Urinary bladder (tissue), 4 donors: ENCODE measurements at places on chromosomes 2 and 18. TPM values are rescaled to one million over a fixed set of nuclear protein-coding genes. Genes with fewer than 3 reads are reported as not detected.

- no peak for DNase-seq
Observed at GRCh38 chr2:101360232-101360631, 27.1 kb downstream of the CREG2 start.

- no peak for DNase-seq
Observed at GRCh38 chr2:117603060-117603459, 211.4 kb upstream of the DDX18 start.

GRCh38 chr2:138536302-138536701 is 34.7 kb downstream of the SPOPL start:
- no peak for DNase-seq

GRCh38 chr2:58634653-58635370 is 393.7 kb upstream of the FANCL start:
- no peak for DNase-seq

- DNase-seq, result no peak
Observed at GRCh38 chr2:71830497-71831192, 317.0 kb downstream of the CYP26B1 start.

- DNase-seq, result no peak
Observed at GRCh38 chr2:175557810-175558377, 376.4 kb upstream of the ATP5MC3 start.

DNA sequence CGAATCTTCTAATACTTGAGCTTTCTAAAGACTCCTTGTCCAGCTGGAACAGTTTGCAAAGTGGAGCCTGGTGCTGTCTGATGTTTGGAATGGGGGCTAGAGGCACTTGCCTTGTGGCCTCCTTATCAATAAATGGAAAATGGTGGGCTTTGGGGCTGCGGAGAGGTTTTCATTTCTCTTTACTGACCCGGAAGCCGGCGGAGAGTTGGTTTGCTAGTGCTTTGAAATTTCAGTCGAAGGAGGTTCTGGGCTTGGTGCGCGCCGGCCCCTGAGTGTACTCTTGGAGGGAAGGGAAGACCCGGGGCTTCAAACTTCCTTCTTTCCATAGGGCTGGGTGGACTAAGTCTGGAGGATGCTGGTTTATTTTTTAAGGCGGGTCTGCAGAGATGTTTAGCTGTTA is 714 bp downstream of the RPIA start:
- no peak for DNase-seq

DNA sequence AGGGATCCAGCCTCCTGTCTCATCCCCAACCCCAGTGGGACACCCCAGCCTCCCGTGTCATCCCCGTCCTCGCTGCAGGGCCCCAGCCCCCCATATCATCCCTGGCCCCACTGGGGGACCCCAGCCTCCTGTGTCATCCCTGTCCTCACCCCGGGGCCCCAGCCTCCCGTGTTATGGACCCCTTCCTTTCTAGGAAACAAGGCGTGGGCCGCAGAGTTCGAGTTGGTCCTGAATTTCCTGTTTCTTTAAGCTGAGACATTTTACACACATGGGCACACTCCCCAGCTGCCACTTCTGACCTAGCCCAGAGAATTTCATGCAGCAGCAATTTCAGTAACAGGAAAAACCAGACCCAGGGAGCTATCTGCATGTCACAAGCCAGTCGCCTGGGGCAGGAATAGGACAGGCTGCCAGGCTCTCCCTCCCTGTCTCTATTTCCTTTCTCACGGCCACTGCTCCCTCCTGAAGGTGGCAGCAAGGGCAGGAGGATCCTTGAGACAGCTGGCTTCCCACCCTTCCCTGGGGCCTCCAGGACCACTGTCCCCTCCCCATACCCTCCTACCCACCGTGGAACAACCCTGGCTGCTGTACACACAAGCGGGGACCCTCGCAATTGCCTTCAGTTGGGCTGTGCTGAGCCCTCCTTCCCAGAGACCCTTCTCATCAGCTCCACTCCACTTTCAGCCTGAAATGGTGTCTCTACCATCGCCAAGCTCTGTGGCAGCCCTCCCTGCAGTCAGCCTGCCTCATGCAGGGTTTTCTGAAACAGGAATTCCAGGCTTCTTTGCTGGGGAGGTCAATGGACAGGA is 141.9 kb upstream of the ID2 start:
- peak; percentile 85 for DNase-seq

DNA sequence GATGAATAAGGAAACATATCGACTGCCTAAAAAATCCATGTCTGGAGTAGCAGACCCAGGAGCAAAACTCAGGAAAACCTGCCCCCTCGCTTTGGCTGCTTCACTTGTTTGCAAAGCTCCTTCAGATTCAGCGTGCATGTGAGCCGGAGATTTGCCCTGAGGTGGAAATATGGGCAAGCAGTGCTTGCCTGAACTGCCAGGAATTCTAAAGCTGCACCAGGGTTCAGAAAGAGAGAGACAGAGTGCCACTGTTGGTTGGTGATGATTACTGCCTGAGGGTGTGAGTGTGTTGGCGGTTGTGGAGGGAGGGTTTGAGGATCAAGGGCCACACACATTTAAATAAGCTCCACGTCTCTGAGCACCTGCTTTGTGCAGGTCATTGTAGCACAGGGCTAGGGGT is 139.6 kb upstream of the RGPD4 start:
- no peak for DNase-seq

GRCh38 chr2:120682654-120683053 is 53.0 kb upstream of the GLI2 start:
- no peak for DNase-seq

GRCh38 chr18:25153426-25153825 is 198.5 kb downstream of the ZNF521 start:
- DNase-seq, result no peak

DNA sequence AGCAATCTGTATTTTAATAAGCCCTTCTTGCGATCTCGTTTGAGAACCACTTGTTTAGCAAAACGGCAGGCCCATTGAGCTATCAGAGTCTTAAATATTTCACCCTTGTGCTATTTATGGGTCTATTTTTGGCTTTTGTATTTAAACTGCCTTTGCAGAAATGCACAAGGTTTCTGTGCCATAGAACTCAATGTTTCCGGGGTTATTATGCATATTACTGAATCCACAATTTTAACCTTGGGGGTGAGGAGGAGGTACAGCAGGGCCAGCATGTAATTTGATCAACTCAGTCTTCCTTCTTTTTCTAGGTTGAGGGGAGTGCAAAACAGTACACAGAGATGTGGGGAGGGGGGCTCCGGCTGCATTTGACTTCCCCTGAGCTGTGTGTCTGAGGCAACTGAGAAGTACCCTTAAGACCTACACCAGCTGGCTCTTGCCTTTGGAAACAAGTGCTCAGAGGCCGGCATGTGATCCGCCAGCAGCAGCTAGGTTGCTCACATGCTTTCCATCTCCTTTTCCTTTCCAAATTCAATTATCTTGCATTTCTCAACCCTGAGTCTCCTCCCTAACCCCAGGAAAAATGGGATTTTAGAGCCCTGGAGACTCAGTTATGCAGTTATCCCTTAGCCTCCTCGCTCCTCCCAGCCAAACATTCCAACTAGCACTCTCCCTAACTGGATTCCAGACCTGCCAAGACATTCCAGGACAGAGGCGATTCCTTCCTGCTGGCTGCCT is 103.0 kb downstream of the HNRNPLL start:
- no peak for DNase-seq

DNA sequence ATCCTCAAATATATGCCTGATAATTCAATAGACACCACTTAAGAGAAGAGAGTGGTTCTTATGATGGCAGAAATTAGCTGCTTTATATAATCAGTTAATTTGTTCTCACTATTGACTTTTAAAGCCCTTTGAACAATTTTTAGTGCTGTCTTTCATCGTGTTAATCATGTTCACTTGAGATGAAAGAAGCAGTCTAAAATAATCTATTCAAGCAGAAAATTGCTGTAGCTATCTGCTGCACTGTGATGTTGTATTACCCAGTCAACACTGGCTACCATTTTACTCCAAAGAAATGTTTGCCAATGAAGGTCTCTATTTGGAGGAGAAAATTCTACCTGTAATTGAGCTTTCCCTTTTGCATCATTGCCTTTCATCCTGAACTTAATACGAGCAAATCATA is 459.8 kb upstream of the FSIP2 start:
- DNase-seq, result no peak

GRCh38 chr2:32450851-32451250 is 94.0 kb downstream of the BIRC6 start:
- no peak for DNase-seq

- DNase-seq, result no peak
Observed at GRCh38 chr2:9753276-9753600, 90.0 kb upstream of the TAF1B start.

DNA sequence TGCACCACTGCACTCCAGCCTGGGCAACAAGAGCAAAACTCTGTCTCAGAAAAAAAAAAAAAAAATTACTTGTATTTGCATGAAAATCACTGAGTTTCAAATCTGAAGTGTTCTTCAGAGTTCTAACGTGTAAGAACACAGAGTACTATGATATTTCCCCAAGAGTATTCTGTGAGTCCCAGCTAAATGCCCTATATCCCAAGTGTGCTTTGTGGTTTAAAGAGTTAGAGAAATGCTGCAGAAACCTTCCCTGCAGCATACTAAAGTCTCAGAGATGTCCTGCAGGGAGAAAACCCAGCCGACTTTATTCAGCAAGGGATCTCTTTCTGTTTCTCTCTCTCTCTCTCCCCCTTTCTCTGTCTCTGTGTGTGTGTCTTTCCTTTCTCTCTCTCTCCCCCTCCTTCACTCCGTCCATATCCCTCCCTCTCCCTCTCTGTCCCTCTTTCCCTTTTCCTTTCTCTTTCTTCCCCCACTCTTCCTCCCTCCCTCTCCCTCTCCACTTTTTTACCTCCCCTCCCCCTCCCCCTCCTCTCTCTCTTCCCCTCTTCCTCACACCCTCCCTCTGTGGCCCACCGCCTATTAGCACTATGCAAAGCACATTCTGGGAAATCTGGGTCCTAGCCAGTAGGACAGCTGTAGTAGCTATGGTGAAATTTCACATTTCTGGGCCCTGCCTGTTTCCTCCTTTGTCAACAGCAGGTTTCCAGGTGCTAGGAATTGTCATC is 54.2 kb downstream of the ACTR2 start:
- no peak for DNase-seq

GRCh38 chr2:1788478-1788959 is 44.2 kb upstream of the PXDN start:
- DNase-seq, result no peak

DNA sequence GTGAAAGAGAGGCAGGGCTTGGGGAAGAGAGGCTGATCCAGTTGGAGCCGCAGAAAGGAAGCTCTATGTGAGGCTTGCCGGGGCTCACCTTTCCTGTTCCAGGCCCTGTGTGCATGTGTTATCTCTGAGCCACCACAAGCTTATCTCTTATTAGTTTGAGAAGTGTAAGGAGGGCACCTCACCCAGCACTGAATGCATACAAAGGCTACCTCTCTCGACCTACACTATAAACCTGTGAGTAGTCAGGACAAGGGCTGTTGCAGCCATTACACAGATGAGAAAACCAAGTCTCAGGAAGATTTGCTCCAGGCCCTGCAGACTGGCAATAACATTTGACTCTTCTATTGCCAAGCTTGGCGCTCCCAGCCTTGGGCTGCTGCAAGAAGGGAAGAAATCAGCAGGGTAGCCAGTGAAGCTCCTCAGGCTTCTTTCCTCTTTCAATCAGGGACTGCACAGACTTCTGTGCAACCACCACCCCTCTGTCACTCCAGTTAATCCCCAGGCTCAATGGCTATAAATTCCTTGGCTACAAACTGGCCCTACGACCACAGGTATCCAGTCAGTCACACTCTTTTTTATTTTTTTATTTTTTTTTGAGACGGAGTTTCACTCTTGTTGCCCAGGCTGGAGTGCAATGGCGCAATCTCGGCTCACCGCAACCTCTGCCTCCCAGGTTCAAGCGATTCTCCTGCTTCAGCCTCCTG is 73.8 kb downstream of the CLHC1 start:
- no peak for DNase-seq

DNA sequence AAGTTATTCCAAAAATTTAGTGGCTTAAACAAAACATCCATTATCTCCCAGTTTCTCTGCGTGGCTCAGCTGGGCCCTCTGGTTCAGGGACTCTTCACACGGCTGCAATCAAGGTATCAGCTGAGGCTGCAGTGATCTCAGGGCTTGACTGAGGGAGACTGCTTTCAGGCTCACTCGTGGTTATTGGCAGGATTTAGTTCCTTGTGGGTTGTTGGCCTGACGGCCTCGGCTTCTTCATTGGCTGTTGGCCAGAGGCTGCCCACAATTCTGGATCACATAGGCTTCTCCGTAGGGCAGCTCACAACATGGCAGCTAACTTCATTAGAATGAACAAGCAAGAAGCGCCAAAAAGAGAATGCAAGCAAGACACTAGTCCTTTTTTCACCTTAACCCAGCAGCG is 90.1 kb downstream of the ABI2 start:
- no peak for DNase-seq

- DNase-seq, result no peak
Observed at GRCh38 chr18:48728204-48728833, 189.5 kb downstream of the CTIF start.

GRCh38 chr2:176999301-176999700 is 213.3 kb upstream of the HNRNPA3 start:
- DNase-seq, result no peak

- no peak for DNase-seq
Observed at GRCh38 chr2:199144546-199144945, 313.2 kb downstream of the SATB2 start.

GRCh38 chr2:191434072-191434471 is 188.9 kb downstream of the MYO1B start:
- no peak for DNase-seq

DNA sequence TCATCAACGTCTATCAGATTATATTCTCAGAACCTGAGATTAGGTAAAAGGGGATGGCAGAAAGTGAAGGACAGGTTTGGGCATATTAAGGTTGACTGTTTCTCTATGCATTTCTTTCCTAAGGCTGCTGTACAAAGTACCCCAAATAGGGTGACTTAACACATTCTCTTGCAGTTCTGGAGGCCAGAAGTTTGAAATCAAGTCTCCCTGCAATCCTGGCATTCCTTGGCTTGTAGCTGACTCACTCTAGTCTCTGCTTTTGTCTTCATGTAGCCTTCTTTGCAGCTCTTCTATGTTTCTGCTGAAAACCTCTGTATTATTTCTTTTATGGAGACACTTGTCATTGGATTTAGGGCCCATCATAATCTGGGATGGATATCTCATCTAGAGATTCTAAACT is 364.3 kb downstream of the PLCL1 start:
- DNase-seq, result no peak

DNA sequence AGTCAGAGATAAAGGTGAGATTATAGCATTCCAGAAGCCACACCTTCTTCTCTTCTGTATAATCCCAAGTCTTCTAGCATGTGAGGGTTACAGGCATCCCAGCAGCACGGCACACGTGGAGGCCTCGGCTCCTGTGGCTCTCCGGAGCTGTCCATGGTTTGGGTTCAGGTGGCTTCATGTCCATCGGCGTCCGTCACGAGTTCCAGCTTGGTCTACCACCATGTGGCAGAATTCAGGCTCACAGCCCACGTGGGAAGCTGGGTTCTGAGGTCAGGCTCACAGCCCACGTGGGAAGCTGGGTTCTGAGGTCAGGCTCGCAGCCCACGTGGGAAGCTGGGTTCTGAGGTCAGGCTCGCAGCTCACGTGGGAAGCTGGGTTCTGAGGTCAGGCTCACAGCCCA is 378.3 kb upstream of the SALL3 start:
- no peak for DNase-seq

- no peak for DNase-seq
Observed at GRCh38 chr2:81481994-81482368, 1177.4 kb upstream of the LRRTM1 start.

- DNase-seq, result no peak
Observed at GRCh38 chr2:53476834-53477233, 290.8 kb upstream of the CHAC2 start.

SEMA4C gene
- 80.1 TPM for polyA plus RNA-seq

LINC00305 gene
- polyA plus RNA-seq, result not detected

DNAJC5G gene
- not detected for polyA plus RNA-seq

CHRND gene
- polyA plus RNA-seq, result not detected

ANKRD23 gene
- 5.1 TPM for polyA plus RNA-seq

ALPG gene
- polyA plus RNA-seq, result not detected

RAPH1 gene
- 5.3 TPM for polyA plus RNA-seq

LRRTM1 gene
- 1.1 TPM for polyA plus RNA-seq

FNDC4 gene
- 10.5 TPM for polyA plus RNA-seq
